ENCODE measurements at places on chromosomes 6 and 20. TPM values are rescaled to one million over a fixed set of nuclear protein-coding genes. Genes with fewer than 3 reads are reported as not detected.
A peak's percentile ranks its signal among the peaks of the same experiment; 100 is the strongest.

The AIF1 gene
- not detected for total RNA-seq

DNA sequence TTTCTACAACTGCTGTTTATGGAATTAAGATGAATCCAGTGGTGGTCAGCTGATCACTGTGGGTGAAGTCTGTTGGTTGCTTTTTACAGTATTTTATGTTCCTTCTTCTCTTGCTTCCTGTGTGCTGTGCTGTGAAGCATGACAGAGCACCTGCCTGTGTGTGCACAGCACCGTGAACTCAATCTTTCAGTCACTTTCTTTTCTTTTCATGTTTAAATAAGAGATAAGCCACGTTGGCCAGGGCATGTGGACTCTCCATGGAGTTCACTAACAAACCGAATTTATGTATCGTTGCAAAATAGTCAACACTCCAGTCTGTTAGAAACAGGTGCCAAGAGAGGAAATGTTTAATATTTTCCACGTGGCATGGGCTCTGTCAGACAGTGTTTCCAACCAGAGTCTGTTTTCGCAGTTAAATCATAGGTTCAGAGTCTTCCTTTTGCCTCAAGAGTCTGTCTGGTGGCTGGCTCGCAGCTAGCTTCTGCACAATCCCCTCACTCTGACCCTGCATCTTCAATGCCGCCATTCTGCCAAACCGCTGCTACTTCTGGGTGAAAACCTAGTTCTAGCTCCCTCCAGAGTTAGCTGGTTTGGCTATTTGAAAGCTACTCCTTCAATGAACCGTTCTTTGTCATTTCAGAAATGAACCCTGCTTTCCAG is 73.2 kb downstream of the QRSL1 start:
- H3K4me1 ChIP-seq, result no peaks in the 10 kb centered on the region
- no peak for DNase-seq
- H3K27ac ChIP-seq, result no peak overlapping the region
- no peaks in the 10 kb centered on the region for H3K36me3 ChIP-seq

GRCh38 chr6:150528648-150529285 is 70.9 kb upstream of the PLEKHG1 start:
- no peak overlapping the region for H3K4me3 ChIP-seq
- DNase-seq, result peak; percentile 53
- no peak overlapping the region for H3K27ac ChIP-seq
- H3K36me3 ChIP-seq, result no peaks in the 10 kb centered on the region
- H3K4me1 ChIP-seq, result no peaks in the 10 kb centered on the region

GRCh38 chr20:6122873-6123648 is at the start of gene FERMT1:
TSS of gene FERMT1 (minus strand) at chr20:6123030. CDS start at chr20:6119554, 3,476 bp downstream.
- H3K27ac ChIP-seq, result peak within 1 kb of the TSS; percentile 18
- DNase-seq, result peak; percentile 53
- H3K4me3 ChIP-seq, result peak within 1 kb of the TSS; percentile 68
- H3K4me1 ChIP-seq, result peaks cover 14% of the 10 kb centered on the region
- H3K27me3 ChIP-seq, result no peaks in the 10 kb centered on the region

- no peak overlapping the region for H3K4me3 ChIP-seq
- no peaks in the 10 kb centered on the region for H3K27me3 ChIP-seq
- no peaks in the 10 kb centered on the region for H3K36me3 ChIP-seq
Measured at GRCh38 chr6:158654498-158654897, 4.6 kb downstream of the SYTL3 start.

- H3K4me1 ChIP-seq, result peaks cover 6% of the 10 kb centered on the region
- no peaks in the 10 kb centered on the region for H3K36me3 ChIP-seq
- DNase-seq, result no peak
- H3K27ac ChIP-seq, result no peak overlapping the region
- H3K27me3 ChIP-seq, result no peaks in the 10 kb centered on the region
Measured at GRCh38 chr6:1763404-1763803, 153.7 kb downstream of the FOXC1 start.

GRCh38 chr6:134464690-134465411 is 146.9 kb upstream of the SGK1 start:
- peak; percentile 97 for DNase-seq
- H3K36me3 ChIP-seq, result no peaks in the 10 kb centered on the region
- peak overlapping the region; percentile 97 for H3K27ac ChIP-seq
- no peak overlapping the region for H3K4me3 ChIP-seq

DNA sequence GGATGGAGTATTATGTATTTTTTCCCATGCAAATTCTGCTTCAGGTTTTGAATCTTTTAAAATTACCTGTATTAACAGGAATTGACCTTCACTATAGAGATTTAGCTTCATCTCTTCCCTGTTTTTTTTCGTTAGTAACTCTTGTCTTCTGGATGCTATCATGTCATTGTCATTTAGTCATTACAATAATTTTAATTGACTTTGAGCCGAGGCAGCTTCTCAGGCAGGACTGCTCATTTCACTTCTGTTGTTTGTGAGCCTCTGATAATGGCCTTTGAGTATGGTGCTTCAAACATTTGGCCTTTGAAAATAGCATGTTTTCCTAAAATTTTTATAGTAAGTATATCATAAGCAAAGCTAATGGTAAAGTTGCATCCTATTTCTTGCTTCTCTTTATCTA is 375.1 kb upstream of the MMS22L start:
- no peak overlapping the region for H3K27ac ChIP-seq
- H3K4me1 ChIP-seq, result no peaks in the 10 kb centered on the region
- DNase-seq, result no peak

- no peak for DNase-seq
- no peak overlapping the region for H3K4me3 ChIP-seq
- H3K36me3 ChIP-seq, result no peaks in the 10 kb centered on the region
- no peaks in the 10 kb centered on the region for H3K4me1 ChIP-seq
Measured at GRCh38 chr20:5270603-5271002, 46.2 kb downstream of the PROKR2 start.

The FERMT1 gene
- 10.9 TPM for total RNA-seq

DNA sequence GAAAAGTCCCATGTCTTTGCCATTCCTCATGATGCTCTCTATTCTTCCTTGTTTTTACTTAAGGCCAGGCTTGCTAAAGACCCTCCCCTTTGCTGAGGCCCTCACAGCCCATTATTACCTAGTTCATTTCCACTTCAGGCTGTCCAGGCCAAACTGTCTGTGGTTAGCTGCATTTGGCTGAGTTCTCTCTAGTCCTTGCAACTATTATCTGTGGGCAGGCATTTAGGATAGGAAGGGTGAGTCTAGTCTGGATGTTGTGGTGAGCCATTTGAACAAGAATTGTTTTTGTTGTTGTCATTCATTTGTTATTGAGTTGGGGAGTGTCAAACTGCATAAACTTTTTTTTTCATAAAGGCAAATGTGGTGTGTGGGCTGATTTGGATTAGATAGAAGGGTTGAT is 182.4 kb downstream of the CD109 start:
- H3K36me3 ChIP-seq, result no peaks in the 10 kb centered on the region
- H3K4me3 ChIP-seq, result no peak overlapping the region
- H3K27me3 ChIP-seq, result no peaks in the 10 kb centered on the region
- no peak overlapping the region for H3K27ac ChIP-seq

The DEFB124 gene
- total RNA-seq, result not detected

GRCh38 chr6:124022641-124023040 is 219.0 kb downstream of the NKAIN2 start:
- no peaks in the 10 kb centered on the region for H3K4me1 ChIP-seq
- no peak for DNase-seq
- H3K36me3 ChIP-seq, result no peaks in the 10 kb centered on the region
- H3K27ac ChIP-seq, result no peak overlapping the region

DNA sequence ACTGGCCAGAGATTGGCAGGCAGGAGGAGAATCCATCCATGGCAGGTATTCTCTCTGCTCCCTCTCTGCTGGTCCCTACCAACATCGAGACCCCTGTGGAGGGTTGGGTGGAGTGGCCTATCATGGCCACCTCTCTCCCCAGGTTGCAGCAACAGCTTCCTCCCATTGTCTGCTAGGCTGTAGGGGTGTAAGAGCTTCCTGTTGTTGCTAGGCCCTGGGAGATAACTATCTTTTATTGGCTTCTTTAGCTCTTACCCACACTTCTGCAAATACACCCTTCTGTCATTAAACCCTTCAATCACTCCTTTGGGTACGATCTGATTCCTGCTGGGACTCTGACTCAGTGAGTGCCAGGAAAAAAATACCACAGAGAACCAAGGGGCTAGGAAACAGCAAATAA is 66.6 kb upstream of the FAM184A start:
- no peaks in the 10 kb centered on the region for H3K36me3 ChIP-seq
- H3K4me3 ChIP-seq, result no peak overlapping the region
- no peak for DNase-seq
- H3K27ac ChIP-seq, result no peak overlapping the region

DNA sequence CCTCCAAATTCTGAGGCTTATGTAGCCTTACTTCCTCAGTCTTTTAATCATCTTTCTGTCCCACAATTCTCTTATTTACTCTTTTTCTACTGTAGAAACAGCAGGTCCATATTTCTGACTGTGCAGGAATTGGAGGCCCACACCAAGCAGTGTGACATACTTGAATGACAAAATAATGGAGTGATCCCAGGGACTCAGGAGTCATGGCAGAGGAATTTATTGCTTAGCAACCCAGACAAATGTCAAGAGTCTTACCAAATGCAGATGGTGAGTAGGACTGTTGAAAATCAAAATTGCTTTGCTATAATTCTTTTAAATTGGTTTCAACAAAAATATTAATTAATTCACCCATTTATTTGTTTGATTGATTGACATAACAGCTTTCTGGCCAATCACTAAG is 59.9 kb downstream of the HTR1B start:
- no peaks in the 10 kb centered on the region for H3K4me1 ChIP-seq
- H3K36me3 ChIP-seq, result no peaks in the 10 kb centered on the region
- H3K4me3 ChIP-seq, result no peak overlapping the region
- H3K27ac ChIP-seq, result no peak overlapping the region

DNA sequence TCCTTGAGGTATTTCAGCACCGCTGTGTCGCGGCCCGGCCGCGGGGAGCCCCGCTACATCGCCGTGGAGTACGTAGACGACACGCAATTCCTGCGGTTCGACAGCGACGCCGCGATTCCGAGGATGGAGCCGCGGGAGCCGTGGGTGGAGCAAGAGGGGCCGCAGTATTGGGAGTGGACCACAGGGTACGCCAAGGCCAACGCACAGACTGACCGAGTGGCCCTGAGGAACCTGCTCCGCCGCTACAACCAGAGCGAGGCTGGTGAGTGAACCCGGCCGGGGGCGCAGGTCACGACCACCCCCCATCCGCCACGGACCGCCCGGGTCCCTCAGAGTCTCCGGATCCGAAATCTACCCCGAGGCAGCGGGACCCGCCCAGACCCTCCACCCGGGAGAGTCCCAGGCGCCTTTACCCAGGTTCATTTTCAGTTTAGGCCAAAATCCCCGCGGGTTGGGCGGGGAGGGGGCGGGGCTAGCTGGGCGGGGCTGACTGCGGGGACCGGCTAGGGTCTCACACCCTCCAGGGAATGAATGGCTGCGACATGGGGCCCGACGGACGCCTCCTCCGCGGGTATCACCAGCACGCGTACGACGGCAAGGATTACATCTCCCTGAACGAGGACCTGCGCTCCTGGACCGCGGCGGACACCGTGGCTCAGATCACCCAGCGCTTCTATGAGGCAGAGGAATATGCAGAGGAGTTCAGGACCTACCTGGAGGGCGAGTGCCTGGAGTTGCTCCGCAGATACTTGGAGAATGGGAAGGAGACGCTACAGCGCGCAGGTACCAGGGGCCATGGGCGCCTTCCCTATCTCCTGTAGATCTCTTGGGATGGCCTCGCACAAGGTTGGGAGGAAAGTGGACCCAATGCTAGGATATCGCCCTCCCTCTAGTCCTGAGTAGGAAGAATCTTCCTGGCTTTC is 693 bp downstream of the HLA-F start:
- peak overlapping the region; percentile 57 for H3K4me3 ChIP-seq
- H3K27me3 ChIP-seq, result peaks cover 8% of the 10 kb centered on the region
- H3K27ac ChIP-seq, result no peak overlapping the region
- H3K36me3 ChIP-seq, result no peaks in the 10 kb centered on the region
- no peaks in the 10 kb centered on the region for H3K4me1 ChIP-seq

GRCh38 chr6:148440877-148441453 is 98.3 kb downstream of the SASH1 start:
- peak; percentile 79 for DNase-seq
- H3K27ac ChIP-seq, result peak overlapping the region; percentile 33
- peak overlapping the region; percentile 22 for H3K4me3 ChIP-seq
- no peaks in the 10 kb centered on the region for H3K27me3 ChIP-seq
- peaks cover 29% of the 10 kb centered on the region for H3K4me1 ChIP-seq
- no peaks in the 10 kb centered on the region for H3K36me3 ChIP-seq

DNA sequence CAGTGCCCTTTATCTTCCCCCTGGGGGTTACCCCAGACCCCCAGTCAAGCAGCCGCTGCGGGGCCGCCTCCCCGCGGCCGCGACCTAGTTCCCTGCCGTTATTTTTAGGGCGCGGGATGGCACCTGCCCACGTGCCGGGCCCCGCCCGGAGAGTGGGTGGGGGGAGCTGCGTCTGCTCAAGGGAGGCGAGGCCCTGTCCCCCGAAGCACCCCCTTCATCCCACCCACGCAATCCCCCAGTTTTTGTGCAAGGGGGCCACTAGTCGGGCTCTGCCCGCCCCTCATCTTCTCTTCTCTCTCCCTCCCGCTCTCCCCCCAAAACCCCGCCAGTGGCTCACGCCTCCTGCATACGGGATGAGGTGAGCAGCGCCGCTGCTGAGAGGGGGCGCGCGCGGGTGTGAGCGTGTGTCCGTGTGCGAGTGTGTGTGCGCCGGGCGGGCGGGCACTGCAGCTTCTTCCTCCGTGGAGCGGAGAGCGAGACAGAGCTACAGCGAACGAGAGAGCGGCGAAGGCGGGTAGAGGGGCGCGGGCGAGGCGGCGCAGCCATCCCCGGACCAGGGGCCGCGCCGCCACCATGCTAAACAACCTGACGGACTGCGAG is at the start of gene SLC12A5:
Gene SLC12A5 (plus strand): TSS at position 444 of the 600 bp plus-strand sequence. CDS start 130 bp downstream, at position 574.
- H3K4me1 ChIP-seq, result no peaks in the 10 kb centered on the region
- peaks cover 59% of the 10 kb centered on the region for H3K27me3 ChIP-seq
- H3K4me3 ChIP-seq, result no peak within 1 kb of the TSS
- DNase-seq, result no peak
